ENCODE measurements at places on chromosomes 13 and 19. TPM values are rescaled to one million over a fixed set of nuclear protein-coding genes. Genes with fewer than 3 reads are reported as not detected.

C19orf81 gene
- total RNA-seq = not detected

TEKTIP1 gene
- 1.7 TPM for total RNA-seq

- H3K27ac ChIP-seq = no peak overlapping the region
- H3K4me1 ChIP-seq = peaks cover 13% of the 10 kb centered on the region
- H3K27me3 ChIP-seq = no peaks in the 10 kb centered on the region
- H3K36me3 ChIP-seq = no peaks in the 10 kb centered on the region
- peak; percentile 67 for DNase-seq
These were observed 13.1 kb downstream of the GRAMD1A start for GRCh38 chr19:35013041-35013819.

IQCN gene
- total RNA-seq = 5.4 TPM

GRCh38 chr13:105414639-105415038 is 1120.8 kb downstream of the EFNB2 start:
- DNase-seq = no peak
- no peaks in the 10 kb centered on the region for H3K27me3 ChIP-seq
- H3K36me3 ChIP-seq = no peaks in the 10 kb centered on the region
- no peak overlapping the region for H3K27ac ChIP-seq
- no peaks in the 10 kb centered on the region for H3K4me1 ChIP-seq

DNA sequence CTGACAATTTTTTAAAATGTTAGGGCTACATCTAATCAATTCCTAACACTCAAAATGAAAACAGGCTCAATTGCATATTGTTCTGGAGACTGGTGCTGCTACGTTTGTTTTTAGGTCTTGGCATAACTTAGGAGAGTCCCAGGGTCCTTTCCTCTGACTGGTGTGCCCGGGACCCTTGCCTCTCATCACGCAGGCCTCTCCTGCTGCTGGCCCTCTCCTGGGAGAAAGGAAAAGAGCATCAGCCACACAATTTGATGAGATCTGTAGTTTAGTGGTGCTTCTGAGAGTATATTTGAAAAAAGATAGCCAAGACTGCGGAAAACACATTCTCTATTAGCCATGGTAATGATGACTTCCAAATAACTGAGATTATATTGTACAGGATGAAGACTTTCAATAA is 380.0 kb downstream of the KLF12 start:
- no peak overlapping the region for H3K27ac ChIP-seq
- DNase-seq = no peak
- no peak overlapping the region for H3K4me3 ChIP-seq
- H3K27me3 ChIP-seq = no peaks in the 10 kb centered on the region
- peaks cover 10% of the 10 kb centered on the region for H3K4me1 ChIP-seq
- H3K36me3 ChIP-seq = no peaks in the 10 kb centered on the region

IRF3 gene
- total RNA-seq = 64.1 TPM

GRCh38 chr19:45419895-45420294 is 3.8 kb downstream of the ERCC1 start:
- no peaks in the 10 kb centered on the region for H3K27me3 ChIP-seq
- peak overlapping the region; percentile 60 for H3K27ac ChIP-seq

- H3K4me1 ChIP-seq = no peaks in the 10 kb centered on the region
- no peak overlapping the region for H3K27ac ChIP-seq
- DNase-seq = no peak
- H3K36me3 ChIP-seq = no peaks in the 10 kb centered on the region
- no peak overlapping the region for H3K4me3 ChIP-seq
These were observed 12.1 kb upstream of the MYCBP2 start for GRCh38 chr13:77338961-77339401.

DNA sequence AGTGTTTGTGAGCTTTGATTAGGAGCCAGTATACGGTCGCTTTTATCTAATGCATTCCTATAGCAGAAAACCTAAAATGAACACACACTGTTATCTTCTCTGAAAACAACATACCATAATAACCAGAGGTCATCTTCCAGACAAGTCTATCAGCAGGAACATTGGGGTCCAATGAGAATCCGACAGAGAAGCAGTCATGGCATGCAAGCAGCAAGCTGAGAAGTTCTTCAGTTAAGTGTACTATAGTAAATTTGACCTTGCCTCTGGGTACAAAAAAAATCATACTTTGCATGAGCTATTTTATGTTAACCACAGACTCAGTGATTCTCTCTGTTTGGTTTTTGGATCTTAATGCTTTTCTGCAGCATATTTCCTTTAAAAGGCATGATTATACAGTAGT is 1505.1 kb downstream of the PCDH9 start:
- H3K36me3 ChIP-seq = no peaks in the 10 kb centered on the region
- no peak for DNase-seq
- H3K27ac ChIP-seq = no peak overlapping the region
- H3K27me3 ChIP-seq = no peaks in the 10 kb centered on the region
- H3K4me3 ChIP-seq = no peak overlapping the region
- no peaks in the 10 kb centered on the region for H3K4me1 ChIP-seq

GRCh38 chr19:1251330-1252220 is 3.2 kb downstream of the MIDN start:
- peak; percentile 90 for DNase-seq
- H3K27ac ChIP-seq = peak overlapping the region; percentile 97
- peak overlapping the region; percentile 92 for H3K4me3 ChIP-seq
- H3K4me1 ChIP-seq = peaks cover 45% of the 10 kb centered on the region

DNA sequence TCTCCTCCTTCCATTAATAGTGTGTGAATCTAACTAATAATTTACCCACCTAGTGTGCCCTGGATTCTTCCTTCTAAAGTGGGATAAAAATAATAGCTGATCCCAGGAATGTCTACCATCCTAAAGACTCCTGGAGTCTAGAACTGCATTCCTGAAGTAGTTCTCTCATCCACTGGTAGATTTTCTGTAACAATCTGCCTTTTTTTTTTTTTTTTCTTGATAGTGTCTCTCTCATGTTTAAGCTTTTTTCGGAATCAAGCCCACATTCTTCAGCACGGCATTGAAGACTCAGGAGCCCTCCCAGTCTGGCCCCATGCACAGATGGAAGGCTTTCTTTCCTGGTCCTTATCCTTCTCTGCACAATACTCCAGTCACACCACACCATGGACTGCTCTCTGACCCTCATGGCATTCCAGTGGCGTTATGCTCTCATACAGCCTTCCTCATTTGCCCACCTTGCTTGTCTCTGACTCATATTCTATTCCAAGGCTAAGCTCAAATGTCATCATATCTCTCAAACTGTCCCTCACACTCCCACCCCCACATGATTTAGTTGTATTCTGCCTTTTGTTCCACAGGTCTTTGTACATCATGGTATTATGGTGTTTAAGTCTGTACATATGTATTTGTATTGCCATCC is 68.7 kb upstream of the FRY start:
- no peaks in the 10 kb centered on the region for H3K4me1 ChIP-seq
- H3K4me3 ChIP-seq = no peak overlapping the region
- H3K27ac ChIP-seq = no peak overlapping the region
- no peak for DNase-seq
- no peaks in the 10 kb centered on the region for H3K27me3 ChIP-seq

SPINT2 gene
- 63.4 TPM for total RNA-seq

DNA sequence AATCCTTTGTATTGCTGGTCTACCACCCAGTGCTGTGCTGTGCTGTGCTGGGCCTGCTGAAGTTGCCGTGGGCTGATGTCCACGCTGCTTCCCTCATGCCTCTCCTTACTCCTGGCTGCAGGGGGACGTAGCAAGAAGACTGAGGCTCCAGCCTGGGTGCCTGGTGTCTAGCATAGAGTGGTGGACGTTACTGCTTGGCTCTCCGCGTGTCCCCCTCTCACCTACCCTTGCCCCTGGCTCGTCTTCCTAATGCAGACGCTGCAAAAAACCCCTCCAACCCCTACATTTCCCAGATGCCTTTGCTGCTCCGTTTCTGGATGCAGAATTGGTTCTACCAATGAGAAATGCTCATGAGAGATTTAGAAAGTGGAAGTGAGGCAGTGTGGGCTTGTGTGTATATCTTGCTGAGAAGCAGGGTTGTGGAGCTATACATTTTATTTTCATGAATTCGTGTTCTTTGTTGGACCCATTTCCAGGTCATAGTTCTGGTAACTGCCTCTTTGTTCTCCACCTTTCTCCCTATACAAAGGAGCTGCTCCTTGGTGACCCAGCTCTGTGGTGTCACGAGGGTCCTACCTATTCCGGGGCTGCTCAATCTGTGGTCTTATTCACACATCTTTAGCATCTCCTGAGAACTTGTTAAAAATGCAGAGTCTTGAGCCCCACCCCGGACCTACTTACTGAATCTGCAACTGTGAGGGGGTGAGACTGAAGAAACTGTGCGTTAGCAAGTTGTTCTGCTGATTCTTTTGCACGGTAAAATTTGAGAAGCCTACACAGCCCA is 7.9 kb upstream of the DENND1C start:
- H3K27me3 ChIP-seq = no peaks in the 10 kb centered on the region
- no peak for DNase-seq
- H3K36me3 ChIP-seq = no peaks in the 10 kb centered on the region
- no peak overlapping the region for H3K27ac ChIP-seq

GRCh38 chr19:45641274-45642105 is 2.3 kb upstream of the EML2 start:
- H3K4me1 ChIP-seq = peaks cover 55% of the 10 kb centered on the region
- peak; percentile 95 for DNase-seq
- no peak overlapping the region for H3K4me3 ChIP-seq
- no peaks in the 10 kb centered on the region for H3K27me3 ChIP-seq

HOMER3 gene
- total RNA-seq = 33.6 TPM

GRCh38 chr13:59914556-59914955 is 249.2 kb downstream of the DIAPH3 start:
- no peak for DNase-seq
- H3K27ac ChIP-seq = no peak overlapping the region
- no peak overlapping the region for H3K4me3 ChIP-seq

PSG7 gene
- total RNA-seq = not detected

GRCh38 chr19:48445256-48445605 is 552 bp upstream of the GRWD1 start:
- DNase-seq = no peak
- H3K36me3 ChIP-seq = no peaks in the 10 kb centered on the region
- H3K4me1 ChIP-seq = peaks cover 20% of the 10 kb centered on the region
- H3K4me3 ChIP-seq = peak overlapping the region; percentile 86
- peak overlapping the region; percentile 91 for H3K27ac ChIP-seq
- peaks cover 5% of the 10 kb centered on the region for H3K27me3 ChIP-seq

GRCh38 chr19:39363901-39364457 is 21.8 kb downstream of the SAMD4B start:
- no peaks in the 10 kb centered on the region for H3K36me3 ChIP-seq
- H3K27me3 ChIP-seq = no peaks in the 10 kb centered on the region
- no peak for DNase-seq
- peaks cover 26% of the 10 kb centered on the region for H3K4me1 ChIP-seq
- H3K4me3 ChIP-seq = no peak overlapping the region

TEX26 gene
- total RNA-seq = not detected

DNA sequence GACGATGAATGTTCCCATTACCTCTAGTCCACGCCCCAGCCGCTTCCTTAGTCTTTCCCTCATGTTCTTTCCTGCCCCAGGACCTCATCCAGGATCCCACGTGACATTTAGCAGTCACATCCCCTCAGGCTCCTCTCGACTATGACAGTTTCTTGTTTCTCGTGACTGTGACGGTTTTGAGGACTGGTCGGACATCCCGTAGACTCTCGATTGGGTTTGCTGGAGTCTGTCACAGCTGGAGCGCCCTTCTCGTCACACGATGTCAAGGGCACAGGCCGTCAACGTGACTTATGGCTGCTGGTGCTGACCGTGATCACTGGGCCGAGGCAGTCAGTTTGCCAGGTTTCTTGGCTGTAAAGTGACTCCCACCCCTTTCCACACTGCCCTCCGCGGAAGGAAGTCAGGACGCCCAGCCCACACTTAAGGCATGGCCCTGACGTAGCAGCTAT is 22.8 kb downstream of the ELAVL1 start:
- DNase-seq = peak; percentile 45
- H3K27ac ChIP-seq = no peak overlapping the region
- no peaks in the 10 kb centered on the region for H3K27me3 ChIP-seq
- no peaks in the 10 kb centered on the region for H3K36me3 ChIP-seq

DNA sequence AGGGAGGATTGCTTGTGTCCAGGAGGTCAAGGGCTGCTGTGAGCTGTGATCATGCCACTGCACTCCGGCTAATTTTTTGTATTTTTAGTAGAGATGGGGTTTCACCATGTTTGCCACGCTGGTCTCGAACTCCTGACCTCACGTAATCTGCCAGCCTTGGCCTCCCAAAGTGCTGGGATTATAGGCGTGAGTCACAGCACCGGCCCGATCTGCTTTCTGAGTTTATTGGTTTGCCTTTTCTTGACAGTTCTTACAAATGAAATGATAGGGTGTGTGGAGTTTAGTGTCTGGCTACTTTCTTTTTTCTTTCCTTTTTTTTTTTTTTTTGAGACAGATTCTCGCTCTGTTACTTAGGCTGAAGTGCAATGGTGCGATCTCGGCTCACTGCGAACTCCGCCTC is 848 bp downstream of the C19orf44 start:
- peaks cover 4% of the 10 kb centered on the region for H3K4me1 ChIP-seq
- DNase-seq = peak; percentile 31
- no peaks in the 10 kb centered on the region for H3K27me3 ChIP-seq
- H3K36me3 ChIP-seq = no peaks in the 10 kb centered on the region
- no peak overlapping the region for H3K27ac ChIP-seq

WDR87 gene
- total RNA-seq = not detected

CELF5 gene
- 0.08 TPM for total RNA-seq
